ENCODE measurements at places on chromosomes 5 and 9.

- DNase-seq = no peak
Observed at GRCh38 chr9:99213197-99213596, 8.5 kb downstream of the ALG2 start.

GRCh38 chr5:124162767-124163532 is 583.5 kb downstream of the ZNF608 start:
- no peak for DNase-seq

DNA sequence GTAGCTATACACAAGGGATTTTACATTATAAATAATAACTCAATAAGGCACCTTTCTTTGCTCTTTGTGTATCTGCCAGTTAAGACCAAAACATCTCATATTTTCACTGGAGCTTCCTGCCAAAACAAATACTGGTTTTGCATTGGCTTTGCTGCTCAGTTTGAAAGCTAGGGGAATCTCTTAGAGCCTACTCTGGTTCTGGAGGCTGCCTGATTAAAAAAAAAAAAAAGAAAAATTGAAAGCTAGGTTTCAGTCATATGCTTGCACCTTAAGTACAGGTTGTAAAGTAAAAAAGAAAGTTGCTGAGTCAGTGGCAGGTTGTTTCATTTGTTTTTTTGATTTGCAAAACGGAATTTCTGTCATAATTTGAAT is 2.3 kb downstream of the DENND4C start:
- peak; percentile 8 for DNase-seq

DNA sequence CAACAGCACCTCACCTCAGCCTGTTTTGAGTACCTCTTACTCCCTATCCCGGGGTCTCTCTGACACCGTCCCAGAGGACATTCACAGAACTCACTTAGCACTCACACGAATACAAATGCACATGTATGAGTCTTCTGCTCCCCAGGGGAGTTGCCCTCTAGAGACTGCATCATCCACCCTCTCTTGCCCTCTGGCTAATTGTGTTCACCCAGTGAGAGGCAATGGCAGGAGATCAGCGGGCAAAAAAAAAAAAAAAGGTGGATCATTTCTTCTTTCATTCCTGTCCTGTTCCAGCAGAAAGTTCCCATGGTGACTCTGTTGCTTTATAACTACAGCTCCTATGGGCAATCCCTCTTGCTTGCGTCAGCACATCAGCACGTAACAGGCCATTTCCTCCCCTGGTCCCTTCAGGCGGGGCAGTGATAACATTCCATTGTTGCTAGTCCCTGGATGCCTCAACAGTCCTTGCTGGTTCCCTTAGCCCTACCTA is 23.5 kb upstream of the SNX2 start:
- DNase-seq = no peak

GRCh38 chr5:168359820-168360460 is 68.5 kb downstream of the WWC1 start:
- no peak for DNase-seq

DNA sequence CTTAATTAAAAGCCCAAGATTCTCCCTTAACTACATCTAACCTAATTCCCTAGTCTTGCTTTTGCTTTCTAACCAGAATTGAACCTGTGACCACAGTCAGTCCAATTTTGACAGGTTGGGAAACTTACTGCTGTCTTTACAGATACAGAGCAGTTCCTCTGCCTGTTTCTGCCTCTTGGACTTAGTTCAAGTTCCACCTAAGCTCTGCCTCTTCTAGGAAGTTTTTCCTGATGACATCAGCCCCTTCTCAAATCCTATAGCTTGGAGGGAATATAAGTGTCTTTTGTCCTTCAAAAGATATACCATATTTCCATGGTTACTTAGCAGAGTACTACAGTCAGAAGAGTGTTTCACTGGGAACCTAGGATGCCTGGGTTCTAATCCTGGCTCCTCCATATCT is 31.7 kb downstream of the BRINP1 start:
- no peak for DNase-seq

DNA sequence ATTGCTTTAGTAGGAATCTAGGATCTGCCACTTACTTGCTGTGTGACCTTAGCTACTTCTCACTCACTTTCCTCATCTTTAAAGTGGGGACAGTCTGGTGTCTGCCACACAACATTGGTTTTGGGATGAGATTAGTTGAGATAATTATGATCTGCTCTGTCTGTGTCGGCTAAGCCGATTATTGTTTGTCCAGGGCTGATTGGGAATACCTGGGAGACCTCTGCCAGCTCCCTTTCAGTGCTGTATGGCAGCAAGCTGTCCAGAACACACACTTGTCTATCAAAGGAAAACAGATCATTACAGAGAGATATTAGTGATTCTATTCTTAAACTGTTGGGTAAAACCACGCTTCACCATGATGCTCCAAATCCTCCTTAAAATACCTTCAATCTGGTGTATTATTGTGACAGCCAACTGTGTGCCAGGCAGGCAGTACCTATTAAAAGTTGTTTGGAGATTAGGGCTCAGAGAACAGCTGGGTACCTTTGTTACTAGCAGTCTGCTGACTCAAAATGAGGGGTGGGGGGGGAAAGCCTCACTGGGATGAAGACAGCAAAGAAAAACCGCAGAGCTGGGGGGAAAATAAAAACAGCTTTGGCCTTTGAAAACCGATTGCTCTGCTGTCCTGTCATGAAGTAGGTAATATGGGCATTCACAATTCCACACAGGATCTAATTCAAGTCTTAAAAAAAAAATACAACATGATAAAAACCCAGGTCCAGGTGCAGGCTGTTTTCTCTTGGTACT is 458.4 kb upstream of the C9orf72 start:
- no peak for DNase-seq

- no peak for DNase-seq
Observed at GRCh38 chr9:26459959-26460358, 432.6 kb downstream of the CAAP1 start.

- no peak for DNase-seq
Observed at GRCh38 chr5:151683444-151683843, 3.3 kb downstream of the SPARC start.

DNA sequence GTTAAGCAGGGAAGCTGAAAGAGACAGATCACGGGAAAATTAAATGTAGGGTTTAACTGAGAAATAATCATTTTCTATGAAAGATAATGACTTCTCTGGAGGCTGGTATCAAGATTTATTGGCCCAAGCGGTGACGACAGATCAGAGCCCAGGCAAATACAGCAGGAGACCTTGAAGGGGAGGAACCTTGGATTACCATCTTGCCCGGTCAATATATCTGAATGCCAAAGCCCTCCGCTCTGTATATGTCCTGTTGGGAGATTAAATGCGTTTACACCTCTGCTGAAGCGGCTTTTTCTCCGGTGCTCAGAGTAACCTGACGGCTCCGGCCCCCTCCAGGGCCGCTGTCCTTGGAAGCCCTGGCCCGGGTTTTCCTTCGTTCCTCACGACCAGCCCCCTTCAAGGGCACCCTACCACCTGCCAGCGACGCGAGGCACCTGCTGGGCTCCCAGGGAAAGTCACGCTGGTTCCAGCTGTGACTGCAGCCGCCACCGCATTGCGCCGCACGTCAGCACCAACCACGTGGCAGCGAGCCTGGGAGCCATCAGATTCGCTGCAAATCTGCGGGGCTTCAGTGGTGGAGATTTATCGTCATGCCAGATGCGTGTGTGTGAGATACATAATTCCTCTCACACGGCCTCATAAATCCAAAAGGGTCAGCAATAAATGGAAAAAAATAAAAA is 4.4 kb upstream of the QSOX2 start:
- no peak for DNase-seq

GRCh38 chr5:81435023-81435422 is 41.1 kb upstream of the ACOT12 start:
- DNase-seq = no peak

DNA sequence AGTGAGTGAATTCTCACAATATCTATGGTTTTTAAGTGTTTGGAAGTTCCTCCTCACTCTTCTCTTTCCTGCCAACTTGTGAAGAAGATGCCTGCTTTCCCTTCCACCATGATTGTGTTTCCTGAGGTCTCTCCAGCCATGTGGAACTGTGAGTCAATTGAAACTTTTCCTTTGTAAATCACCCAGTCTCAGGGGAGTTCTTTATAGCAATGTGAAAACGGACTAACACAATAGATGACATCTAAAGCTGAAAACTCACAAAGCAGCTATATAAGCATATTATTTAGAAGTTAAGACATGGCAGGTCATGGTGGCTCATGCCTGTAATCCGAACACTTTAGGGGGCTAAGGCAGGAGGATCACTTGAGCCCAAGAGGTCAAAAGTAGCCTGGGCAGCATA is 130.2 kb downstream of the ARRDC3 start:
- no peak for DNase-seq

GRCh38 chr5:115419846-115420585 is 123.6 kb upstream of the CCDC112 start:
- no peak for DNase-seq

GRCh38 chr9:113644321-113644720 is 180.8 kb downstream of the RGS3 start:
- no peak for DNase-seq

DNA sequence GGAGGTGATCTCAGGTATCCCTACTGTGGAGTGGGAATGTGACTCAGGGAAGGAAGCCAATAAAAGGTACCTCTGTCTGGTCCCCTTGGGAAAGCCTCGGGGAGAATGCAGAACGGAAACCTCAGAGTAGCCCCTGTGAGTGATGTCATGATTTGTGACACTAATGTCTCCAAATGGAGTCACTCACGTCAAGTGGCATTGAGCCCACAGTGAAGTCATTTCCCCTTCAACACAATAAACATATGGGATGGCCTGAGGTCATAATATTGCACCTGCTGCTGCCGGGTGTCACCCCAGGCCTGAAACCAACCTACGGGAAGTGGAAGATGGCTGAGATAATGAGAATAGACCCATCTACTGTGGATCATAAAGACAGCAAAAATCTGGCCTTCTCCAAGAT is 75.9 kb upstream of the GOLM1 start:
- DNase-seq = no peak

GRCh38 chr5:126878634-126879033 is 101.7 kb downstream of the LMNB1 start:
- no peak for DNase-seq

DNA sequence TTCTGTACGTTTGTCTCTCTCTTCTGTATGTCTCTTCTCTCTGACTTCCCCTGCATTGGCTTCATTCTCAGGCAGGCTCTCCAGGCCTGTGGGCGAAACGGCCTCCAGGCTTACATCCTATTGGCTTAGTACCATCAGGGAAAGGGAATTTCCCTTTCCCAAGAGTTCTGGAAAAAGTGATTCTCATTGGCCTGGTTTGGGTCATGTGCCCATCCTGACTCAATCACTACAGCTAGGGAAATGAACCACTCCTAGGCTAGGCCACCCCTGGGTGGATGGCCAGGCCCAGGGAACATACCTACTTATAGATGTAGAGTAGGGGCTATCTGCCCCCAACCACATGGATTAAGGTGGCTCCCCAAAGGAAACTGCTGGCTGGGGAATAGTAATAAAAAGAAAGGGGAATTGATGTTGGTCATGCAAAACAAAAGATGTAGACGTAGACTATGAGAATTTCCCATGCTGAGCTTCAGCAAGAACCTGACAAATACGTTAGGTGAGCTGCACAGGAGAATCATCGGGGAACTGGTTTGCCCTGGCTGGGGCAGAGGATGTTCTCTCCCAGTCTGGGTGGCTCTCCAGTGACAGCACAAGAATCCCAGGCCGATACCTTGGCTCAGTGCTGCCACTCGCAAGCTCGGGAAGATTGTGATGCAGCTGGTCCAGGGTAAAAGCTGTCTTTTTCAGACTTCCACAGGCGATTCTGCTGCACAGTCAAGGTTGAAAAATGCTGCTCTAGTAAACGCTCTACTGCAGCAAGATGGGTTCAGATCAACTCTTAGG is 3.7 kb upstream of the EGR1 start:
- no peak for DNase-seq

GRCh38 chr5:164345853-164346252 is 840.4 kb downstream of the MAT2B start:
- DNase-seq = no peak

- no peak for DNase-seq
Observed at GRCh38 chr5:59600998-59601397, 292.5 kb downstream of the PDE4D start.

DNA sequence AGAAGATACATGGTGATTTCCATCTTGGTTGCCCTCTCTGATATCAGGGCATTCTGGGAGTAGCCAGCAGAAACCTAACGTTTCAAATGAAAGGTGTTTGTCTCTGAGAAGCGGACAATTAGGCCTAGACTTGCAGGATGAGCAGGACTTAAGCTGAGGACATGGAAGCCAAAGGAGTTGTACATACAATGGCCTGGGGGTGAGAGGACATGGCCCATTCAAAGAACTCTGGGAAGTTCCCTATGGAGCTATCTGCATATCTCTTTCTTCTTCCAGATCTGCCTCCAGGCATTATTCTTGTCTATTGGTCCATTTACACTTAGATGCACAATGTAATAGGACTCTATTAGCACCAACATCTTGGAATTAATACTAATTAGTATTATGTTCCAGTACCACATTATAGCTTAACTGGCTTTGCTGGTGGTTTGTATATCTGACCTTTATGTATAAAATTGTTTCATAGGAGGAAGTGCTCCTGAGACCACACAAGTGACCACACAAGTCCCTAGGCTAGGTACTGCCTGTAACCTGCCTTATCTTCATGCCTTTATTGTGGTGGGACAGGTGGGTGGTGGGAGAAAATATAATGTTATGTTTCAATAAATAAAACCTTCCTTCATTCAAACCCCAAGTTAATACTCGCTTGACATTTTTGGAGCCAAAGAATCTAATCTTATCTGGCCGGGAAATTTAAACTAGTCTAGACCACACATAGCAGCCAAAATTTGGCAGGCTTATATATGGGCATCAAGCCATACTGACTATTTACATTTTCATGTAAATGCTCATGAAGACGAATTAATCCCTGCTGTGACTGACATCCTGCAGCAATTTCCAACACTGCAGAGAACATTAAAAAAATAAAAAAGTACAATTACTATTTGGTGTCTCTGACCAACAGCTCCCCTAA is 52.1 kb upstream of the EQTN start:
- DNase-seq = no peak

DNA sequence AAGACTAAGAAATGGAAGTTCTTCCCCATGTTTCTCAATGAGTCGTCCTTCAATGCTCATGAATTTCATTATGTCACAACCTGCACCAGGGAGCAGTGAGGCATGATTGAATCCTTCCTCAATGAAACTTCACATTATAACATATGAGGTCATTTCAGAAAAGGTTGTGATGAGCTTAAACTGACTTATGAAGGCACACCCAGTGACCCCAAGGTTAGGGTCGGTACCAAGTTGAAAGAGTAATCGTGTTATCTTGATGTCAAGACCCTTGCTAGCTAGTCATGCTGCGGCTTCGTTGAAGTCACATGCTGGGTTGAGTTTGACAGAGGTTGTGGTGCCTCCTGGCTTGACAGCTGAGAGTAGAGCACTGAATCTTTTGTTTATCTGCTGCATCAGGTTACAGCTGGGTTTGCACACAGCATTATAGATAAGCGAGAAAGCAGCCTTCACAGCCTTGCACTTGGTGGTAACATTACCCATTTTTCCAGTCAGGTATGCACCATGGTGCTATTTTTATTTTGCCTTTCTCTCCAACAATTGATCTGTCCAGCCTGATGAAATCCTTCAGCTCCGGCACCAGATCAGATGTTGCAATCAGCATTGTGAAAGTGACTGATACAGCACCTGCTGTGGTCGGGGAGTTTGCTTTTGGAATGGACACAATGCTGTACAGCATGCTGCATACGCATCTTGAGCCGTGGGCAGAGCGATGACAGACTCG is 133.2 kb downstream of the ERCC6L2 start:
- DNase-seq = no peak

GRCh38 chr5:62886603-62887315 is 308.1 kb downstream of the LRRC70 start:
- no peak for DNase-seq

GRCh38 chr5:54632131-54632701 is 114.7 kb downstream of the SNX18 start:
- no peak for DNase-seq

GRCh38 chr5:54986269-54986654 is 869 bp upstream of the ESM1 start:
- no peak for DNase-seq

- DNase-seq = no peak
Observed at GRCh38 chr5:81397176-81397575, 3.2 kb upstream of the ACOT12 start.
